ENCODE measurements at places on chromosomes 1 and 21.

DNA sequence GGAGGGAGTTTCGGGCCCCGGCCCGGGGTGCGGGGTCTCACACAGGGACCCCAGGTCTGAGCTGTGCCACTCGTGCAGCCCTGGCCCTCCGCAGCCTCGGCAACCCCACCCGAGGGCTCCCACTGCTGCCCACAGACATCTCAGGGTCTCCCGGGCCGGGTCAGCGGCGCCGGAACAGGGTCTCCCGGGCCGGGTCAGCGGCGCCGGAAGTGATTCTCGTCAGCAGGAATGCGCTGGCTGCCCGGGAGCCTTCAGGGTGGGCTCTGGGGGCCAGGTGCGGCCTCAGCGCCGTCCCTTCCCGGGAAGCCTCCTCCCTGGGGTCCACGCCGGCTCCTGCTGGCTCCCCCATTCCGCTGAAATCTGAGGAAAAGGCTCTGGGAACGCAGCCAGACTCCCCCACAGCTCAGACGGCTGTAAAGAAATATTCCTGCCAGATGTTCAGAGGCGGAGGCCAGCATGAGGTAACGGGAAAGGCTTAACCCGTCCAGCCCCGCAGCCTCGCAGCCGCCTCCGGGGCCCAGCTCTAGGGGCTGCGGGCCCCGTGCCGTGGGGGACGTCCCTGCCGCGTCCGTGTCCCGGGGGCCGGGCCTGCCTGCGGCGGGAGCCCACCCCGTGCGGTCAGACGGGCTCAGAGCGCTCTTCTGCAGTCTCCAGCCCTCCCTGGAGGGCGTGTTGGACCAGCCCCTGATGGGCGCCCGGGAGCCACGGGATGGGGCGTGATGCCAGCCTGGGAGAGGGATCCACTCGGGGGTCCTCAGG lies 8.7 kb upstream of the COL6A1 start:
- DNase-seq: no peak

- DNase-seq: no peak
Observed at GRCh38 chr1:116397728-116398127, 24.7 kb downstream of the ATP1A1 start.

DNA sequence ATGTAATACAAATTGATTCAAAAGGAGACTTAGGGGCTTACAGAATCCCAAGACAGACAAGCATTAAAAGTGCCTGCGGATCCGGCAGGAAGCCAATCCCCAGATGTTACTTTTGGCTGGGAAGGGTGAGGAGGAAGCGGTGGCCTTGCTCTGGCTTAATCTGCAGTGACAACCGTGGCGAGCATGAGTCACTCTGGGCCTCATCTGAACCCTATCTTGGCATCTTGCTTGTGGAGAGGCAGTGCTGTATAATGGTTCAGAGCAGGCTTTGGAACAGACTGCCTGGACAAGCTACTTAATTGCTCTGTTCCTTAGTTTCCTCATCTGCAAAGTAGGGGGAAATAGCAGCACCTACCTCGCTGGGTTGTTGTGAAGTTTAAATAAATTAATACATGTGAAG lies 74.1 kb downstream of the XCL2 start:
- peak; percentile 34 for DNase-seq

GRCh38 chr21:39010629-39011404 lies 172.4 kb downstream of the PSMG1 start:
- no peak for DNase-seq

GRCh38 chr1:12424793-12425192 lies 193.2 kb downstream of the DHRS3 start:
- no peak for DNase-seq

DNA sequence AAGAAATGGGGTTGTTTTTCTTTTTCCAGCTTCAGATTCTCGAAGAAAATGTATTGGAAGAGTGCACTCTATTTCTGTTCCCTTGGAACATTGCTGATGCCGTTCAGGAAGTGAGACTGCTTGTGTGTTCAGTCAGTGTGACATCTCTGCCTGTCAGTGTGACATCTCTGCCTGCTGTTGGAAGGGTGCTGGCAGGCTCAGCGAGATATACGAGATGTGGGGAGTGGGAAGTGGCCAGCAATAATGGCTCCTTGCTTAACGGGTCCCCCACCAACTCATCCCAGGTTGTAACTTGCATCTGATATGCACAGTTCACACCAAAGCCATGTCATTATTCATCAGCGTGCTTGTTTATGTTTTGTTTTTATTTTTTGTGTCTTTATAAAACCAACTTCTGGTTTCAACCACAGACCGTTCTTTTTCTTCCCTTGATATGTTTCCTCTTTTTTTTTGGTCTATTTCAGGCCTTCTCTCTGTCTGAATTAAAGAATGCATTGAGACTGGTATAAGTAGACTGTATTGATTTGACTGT lies 145.4 kb downstream of the GALNT2 start:
- no peak for DNase-seq

Data from SHP77 (cell line).